ENCODE measurements at places on chromosomes 3 and 15. TPM values are rescaled to one million over a fixed set of nuclear protein-coding genes. Genes with fewer than 3 reads are reported as not detected.
A peak's percentile ranks its signal among the peaks of the same experiment; 100 is the strongest.

The GOLGA8M gene
- total RNA-seq, result 2.5 TPM

DNA sequence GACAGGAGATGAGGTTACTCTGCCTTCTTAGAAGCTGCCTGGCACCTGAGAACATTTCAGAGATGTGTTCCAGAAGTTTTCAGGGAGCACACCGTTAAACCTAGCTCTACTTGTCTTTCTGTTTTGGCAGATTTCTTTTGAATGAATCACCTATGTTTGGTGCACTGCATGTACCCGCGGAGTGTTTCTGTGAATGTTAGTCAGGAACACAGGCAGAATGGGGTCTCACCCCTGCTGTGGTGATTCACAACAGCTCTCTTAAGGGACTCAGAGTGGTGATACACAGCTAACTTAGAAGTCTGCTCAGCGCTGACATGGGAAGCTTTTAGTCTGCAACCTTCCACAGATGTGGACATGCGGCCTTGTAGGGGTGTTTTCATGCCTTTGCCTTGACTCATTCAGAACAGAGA lies 24.0 kb downstream of the TSEN2 start:
- no peaks in the 10 kb centered on the region for H3K27me3 ChIP-seq
- peak; percentile 80 for DNase-seq
- no peak overlapping the region for H3K4me3 ChIP-seq
- peak overlapping the region; percentile 92 for H3K27ac ChIP-seq
- peaks cover 13% of the 10 kb centered on the region for H3K4me1 ChIP-seq
- no peaks in the 10 kb centered on the region for H3K36me3 ChIP-seq

DNA sequence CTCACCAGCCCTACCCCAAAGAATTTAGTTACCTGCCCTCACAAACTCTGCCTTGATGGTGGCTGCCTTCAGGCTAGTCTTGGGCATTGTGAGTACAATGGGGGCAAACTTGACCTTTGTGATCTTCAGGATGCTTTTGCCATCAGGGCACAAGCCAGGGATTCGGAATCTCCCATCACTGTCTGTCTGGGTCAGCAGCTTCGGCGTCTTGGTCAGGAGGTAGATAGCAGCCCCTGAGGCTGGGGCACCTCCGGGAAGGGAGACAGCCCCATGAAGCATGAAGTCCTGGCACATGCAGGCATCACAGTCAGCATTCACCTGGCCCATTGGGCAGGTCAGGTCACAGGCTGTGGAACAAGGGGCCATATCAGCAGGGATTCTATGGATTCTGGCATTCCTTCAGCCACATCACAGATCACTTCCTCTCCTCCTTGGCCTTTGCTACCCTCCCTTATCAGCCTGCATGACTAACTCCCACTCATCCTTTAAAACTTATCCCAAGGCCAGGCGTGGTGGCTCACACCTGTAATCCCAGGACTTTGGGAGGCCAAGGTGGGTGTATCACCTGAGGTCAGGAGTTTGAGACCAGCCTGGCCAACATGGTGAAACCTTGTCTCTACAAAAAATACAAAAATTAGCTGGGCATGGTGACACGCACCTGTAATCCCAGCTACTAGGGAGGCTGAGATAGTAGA lies 6.9 kb downstream of the CILP start:
- no peak overlapping the region for H3K27ac ChIP-seq
- no peaks in the 10 kb centered on the region for H3K27me3 ChIP-seq
- no peaks in the 10 kb centered on the region for H3K36me3 ChIP-seq
- H3K4me3 ChIP-seq, result no peak overlapping the region

The NRG4 gene
- 2.7 TPM for total RNA-seq

GRCh38 chr3:20450611-20451010 lies 264.6 kb upstream of the SGO1 start:
- H3K36me3 ChIP-seq, result no peaks in the 10 kb centered on the region
- H3K4me3 ChIP-seq, result no peak overlapping the region
- DNase-seq, result no peak
- H3K27me3 ChIP-seq, result no peaks in the 10 kb centered on the region

- no peaks in the 10 kb centered on the region for H3K4me1 ChIP-seq
- H3K36me3 ChIP-seq, result no peaks in the 10 kb centered on the region
These were observed 2.4 kb downstream of the MUC4 start for GRCh38 chr3:195809291-195809785.

DNA sequence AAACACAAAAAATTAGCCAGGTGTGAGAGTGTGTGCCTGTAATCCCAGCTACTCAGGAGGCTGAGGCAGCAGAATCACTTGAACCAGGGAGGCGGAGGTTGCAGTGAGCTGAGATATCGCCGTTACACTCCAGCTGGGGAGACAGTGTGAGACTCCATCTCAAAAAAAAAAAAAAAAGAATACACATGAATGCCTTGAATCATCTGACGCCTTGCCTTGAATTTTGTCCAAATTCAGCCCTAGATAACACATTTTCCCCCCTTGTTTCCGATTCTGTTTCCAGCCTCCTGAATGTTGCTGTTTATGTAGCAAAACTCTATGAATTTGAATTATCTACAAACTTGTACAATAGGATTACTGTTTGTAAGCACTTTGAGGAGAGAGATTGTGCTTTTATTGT lies 98.7 kb upstream of the ARL6 start:
- DNase-seq, result no peak
- no peak overlapping the region for H3K4me3 ChIP-seq
- H3K4me1 ChIP-seq, result no peaks in the 10 kb centered on the region
- no peak overlapping the region for H3K27ac ChIP-seq
- H3K27me3 ChIP-seq, result no peaks in the 10 kb centered on the region

GRCh38 chr15:57635300-57635909 lies 43.7 kb downstream of the MYZAP start:
- H3K4me1 ChIP-seq, result peaks cover 7% of the 10 kb centered on the region
- H3K27ac ChIP-seq, result peak overlapping the region; percentile 33
- peak; percentile 42 for DNase-seq
- H3K36me3 ChIP-seq, result no peaks in the 10 kb centered on the region
- no peak overlapping the region for H3K4me3 ChIP-seq

GRCh38 chr3:22908989-22909507 lies 294.1 kb upstream of the UBE2E2 start:
- no peaks in the 10 kb centered on the region for H3K27me3 ChIP-seq
- H3K4me1 ChIP-seq, result no peaks in the 10 kb centered on the region
- H3K27ac ChIP-seq, result no peak overlapping the region
- H3K4me3 ChIP-seq, result no peak overlapping the region
- DNase-seq, result no peak

The C3orf20 gene
- not detected for total RNA-seq

The STRC gene
- 0.39 TPM for total RNA-seq

DNA sequence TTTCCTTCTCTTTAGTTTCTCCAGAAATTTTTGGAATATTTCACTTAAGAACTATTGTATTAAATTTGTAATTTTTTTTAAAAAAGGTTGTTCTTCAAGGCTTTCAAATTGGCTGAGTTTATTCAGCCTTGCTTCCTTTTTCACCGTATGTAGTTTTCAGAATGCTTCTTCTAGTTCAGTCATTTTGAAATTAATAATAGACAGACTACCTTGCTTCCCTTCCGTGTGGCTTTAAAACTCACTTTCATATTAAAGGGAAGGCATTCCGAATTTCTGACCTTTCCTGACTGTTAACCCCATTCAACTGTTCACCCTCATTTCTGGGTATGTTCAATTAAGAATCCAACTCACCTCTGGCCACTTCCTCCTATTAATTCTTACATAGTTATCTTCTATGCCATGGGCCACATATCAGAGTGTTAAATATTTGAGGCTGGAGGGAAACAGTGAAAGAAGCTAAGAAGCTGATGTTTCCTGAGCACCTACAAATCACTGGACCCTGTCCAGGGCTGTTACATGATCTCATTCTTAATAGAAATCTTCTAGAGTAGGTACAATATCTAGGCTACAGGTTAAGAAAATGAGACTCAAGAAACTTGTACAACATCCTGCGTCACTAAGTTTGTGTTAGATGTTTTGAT lies 237.5 kb downstream of the P3H2 start:
- no peaks in the 10 kb centered on the region for H3K36me3 ChIP-seq
- no peaks in the 10 kb centered on the region for H3K4me1 ChIP-seq

DNA sequence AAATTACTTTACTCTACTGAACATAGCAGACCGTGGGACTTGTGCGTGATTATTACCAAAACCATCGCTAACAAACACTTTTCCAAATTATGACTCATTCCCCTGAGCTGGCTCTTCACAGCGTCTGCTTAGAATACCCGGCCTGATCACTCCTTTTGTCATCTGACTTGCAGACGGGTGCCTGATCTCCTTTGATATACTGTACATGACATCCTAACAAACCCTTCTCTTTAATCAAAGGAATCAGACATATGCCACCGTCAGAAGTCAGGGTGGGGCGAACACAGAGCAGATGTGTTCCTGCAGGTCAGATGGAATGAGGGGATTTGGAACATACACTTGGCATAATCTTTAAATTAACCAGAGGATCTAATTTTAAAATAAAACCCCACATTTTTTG lies 48.5 kb upstream of the SH3GL3 start:
- no peak for DNase-seq
- no peak overlapping the region for H3K27ac ChIP-seq
- H3K36me3 ChIP-seq, result no peaks in the 10 kb centered on the region
- H3K4me3 ChIP-seq, result no peak overlapping the region
- no peaks in the 10 kb centered on the region for H3K27me3 ChIP-seq

DNA sequence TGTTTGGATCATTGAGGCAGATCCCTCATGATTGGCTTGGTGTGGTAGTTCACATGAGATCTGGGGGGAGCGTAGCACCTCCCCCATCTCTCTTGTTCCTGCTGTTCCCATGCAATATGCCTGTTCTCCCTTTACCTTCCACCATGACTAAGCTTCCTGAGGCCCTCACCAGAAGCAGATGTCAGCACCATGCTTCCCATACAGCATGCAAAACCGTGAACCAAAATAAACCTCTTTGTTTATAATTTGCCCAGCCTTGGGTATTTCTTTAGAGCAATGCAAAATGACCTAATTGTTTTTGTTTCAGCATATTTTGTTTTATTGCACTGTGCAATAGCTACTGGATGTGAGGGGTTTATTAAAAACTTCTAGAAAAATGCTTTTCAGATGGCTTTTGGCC lies 56.6 kb upstream of the CHST2 start:
- no peaks in the 10 kb centered on the region for H3K27me3 ChIP-seq
- H3K4me3 ChIP-seq, result no peak overlapping the region
- no peak overlapping the region for H3K27ac ChIP-seq
- no peaks in the 10 kb centered on the region for H3K4me1 ChIP-seq
- no peaks in the 10 kb centered on the region for H3K36me3 ChIP-seq

DNA sequence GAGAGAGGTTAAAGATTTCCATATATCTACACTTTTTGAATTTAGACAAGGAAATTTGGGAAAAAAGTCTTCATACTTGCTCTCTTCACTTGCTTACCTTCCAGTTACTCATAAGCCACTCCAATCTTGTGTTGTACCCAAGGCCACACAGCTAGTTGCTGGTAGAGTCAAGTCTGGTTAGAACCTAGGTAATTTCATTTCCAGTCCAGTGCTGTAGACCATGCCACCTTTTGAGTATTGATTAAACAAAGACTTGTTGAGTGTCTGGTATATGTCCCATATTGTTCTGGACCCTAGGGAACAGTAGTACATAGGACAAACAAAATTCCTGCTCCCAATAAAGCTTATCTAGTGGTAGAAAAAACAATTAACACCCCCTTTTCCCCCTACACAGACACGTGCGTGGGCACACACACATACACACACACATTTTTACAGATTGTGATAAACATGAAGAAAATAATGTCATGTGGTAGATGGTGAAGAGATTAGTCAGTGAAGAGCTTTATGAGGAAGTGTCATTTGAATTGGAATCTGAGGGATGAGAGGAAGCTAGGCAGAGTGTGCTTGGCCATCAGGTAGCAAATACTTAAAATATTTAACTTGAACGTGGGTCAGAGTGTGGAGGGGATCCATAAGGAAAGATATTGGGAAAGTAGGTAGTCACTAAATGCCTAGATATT lies 2.1 kb downstream of the CMC1 start:
- no peak overlapping the region for H3K4me3 ChIP-seq
- H3K27me3 ChIP-seq, result no peaks in the 10 kb centered on the region
- H3K27ac ChIP-seq, result no peak overlapping the region
- peaks cover 43% of the 10 kb centered on the region for H3K4me1 ChIP-seq
- DNase-seq, result no peak

- H3K4me1 ChIP-seq, result no peaks in the 10 kb centered on the region
- H3K36me3 ChIP-seq, result no peaks in the 10 kb centered on the region
- H3K4me3 ChIP-seq, result no peak overlapping the region
- H3K27me3 ChIP-seq, result no peaks in the 10 kb centered on the region
- peak; percentile 24 for DNase-seq
These were observed 108.8 kb downstream of the LRRK1 start for GRCh38 chr15:101027920-101028319.

The MESP2 gene
- 0.55 TPM for total RNA-seq

The GOLGA6A gene
- total RNA-seq, result not detected

The TMEM266 gene
- 1.3 TPM for total RNA-seq

The TNIK gene
- total RNA-seq, result 12.6 TPM

GRCh38 chr3:16467393-16467792 lies 46.1 kb downstream of the RFTN1 start:
- no peaks in the 10 kb centered on the region for H3K36me3 ChIP-seq
- H3K4me3 ChIP-seq, result no peak overlapping the region
- peaks cover 11% of the 10 kb centered on the region for H3K4me1 ChIP-seq
- H3K27ac ChIP-seq, result peak overlapping the region; percentile 47
- no peak for DNase-seq

DNA sequence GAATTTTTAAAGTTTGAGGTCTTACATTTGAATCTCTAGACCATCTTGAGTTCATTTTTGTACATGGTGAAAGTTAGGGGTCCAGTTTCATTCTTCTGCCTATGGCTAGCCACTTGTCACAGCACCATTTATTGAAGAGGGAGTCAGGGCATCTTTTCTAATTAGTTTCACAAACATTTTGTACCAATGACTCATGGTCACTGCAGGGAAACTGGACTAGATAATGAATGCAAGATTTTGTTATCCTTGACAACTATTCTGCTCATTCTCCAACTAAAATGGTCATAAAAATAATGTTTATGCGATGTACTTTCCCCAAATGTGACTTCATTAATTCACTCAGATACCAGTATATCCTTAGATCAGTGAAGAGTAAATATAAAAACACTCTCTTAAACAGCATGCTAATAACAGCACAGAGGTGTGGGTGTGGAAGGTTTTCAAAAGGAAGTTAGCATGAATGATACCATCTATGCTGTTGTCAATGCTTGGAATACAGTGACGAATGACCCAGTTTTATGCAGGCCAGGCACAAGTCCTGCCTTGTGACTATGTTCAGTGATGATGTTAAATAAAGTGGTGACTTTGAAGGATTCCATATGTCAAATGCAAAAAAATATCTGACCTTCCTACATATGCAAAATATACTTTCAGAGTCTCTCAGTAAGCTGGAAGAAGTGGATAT lies 314.9 kb upstream of the TMCO5A start:
- H3K36me3 ChIP-seq, result no peaks in the 10 kb centered on the region
- H3K4me1 ChIP-seq, result no peaks in the 10 kb centered on the region
- no peak for DNase-seq
- no peaks in the 10 kb centered on the region for H3K27me3 ChIP-seq

Data from adrenal gland (tissue), 19 donors.